Esophagus muscularis mucosa (tissue), 4 donors: ENCODE measurements at places on chromosomes 4 and X. TPM values are rescaled to one million over a fixed set of nuclear protein-coding genes. Genes with fewer than 3 reads are reported as not detected.
A peak's percentile ranks its signal among the peaks of the same experiment; 100 is the strongest.

- no peaks in the 10 kb centered on the region for H3K36me3 ChIP-seq
- H3K27ac ChIP-seq = peak overlapping the region; percentile 87
- peaks cover 84% of the 10 kb centered on the region for H3K4me1 ChIP-seq
- no peak overlapping the region for H3K4me3 ChIP-seq
Observed at GRCh38 chr4:139916041-139916440, 237.9 kb downstream of the MAML3 start.

The CTAG2 gene
- total RNA-seq = not detected

DNA sequence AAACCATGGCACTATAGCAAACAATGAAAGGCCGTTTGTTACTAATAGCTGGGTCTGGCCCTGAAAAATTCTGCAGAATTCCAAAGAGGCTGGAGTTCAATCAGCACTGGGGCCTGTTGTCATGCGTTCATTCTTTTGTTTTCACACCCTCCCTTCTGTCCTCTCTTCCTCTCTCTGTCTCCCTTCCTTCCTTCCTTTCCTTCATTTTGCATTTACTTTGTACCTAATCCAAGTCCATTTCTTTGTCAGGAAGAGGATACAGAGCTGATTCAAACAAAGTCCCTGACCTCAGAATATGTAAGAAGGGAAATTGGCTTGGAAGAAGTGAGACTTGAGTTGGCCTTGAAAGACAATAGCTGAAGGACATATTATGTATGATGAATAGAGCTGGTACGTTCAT lies 119.6 kb upstream of the LDB2 start:
- no peak overlapping the region for H3K4me3 ChIP-seq
- no peak overlapping the region for H3K27ac ChIP-seq
- H3K4me1 ChIP-seq = no peaks in the 10 kb centered on the region
- no peaks in the 10 kb centered on the region for H3K27me3 ChIP-seq
- no peaks in the 10 kb centered on the region for H3K36me3 ChIP-seq

DNA sequence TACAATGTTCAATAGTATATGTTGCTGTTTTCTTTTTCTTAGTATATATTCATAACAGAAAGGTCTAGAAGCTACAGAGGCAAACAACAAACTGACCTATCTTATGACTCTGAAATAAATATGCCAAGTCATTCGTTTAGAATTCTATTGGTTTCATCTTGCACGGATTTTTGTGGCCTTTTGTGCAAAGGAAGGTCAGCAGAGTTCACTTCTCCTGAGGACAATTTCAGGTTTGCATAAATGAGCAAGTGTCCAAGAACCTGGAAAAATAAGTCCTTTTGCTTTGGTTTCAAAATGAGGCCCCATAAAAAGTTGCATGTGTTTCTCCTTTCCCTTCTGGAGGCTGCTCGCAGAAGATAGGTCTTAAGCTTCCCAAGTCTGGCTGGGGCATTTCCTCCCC lies 156.9 kb downstream of the APBB2 start:
- no peak for DNase-seq
- H3K4me1 ChIP-seq = peaks cover 21% of the 10 kb centered on the region
- H3K4me3 ChIP-seq = no peak overlapping the region

The OTUD6A gene
- total RNA-seq = not detected

GRCh38 chr4:2798399-2799223 lies 5.7 kb downstream of the SH3BP2 start:
- no peaks in the 10 kb centered on the region for H3K36me3 ChIP-seq
- no peaks in the 10 kb centered on the region for H3K27me3 ChIP-seq
- peak overlapping the region; percentile 48 for H3K4me3 ChIP-seq
- DNase-seq = no peak
- peak overlapping the region; percentile 78 for H3K27ac ChIP-seq
- peaks cover 97% of the 10 kb centered on the region for H3K4me1 ChIP-seq

DNA sequence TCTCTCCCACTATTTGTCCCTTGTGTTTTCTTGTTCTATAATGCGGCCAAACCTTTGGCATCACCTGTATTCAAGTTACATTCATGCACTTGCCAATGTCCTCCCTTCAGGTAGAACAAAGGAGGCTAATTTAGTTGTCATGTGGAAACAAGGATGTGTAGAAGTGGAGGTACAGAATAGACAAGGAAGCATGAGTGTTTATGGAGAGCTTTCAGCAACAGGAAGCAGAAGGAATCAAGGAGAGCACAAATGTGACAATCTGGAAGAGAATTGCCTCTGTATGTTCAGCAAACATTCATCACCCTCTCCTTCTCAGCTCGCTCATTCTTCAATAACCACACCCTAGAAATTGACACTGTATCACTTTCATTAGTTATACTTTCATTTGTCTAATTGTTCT lies 103.4 kb downstream of the SLC7A11 start:
- DNase-seq = no peak
- H3K36me3 ChIP-seq = no peaks in the 10 kb centered on the region
- H3K27ac ChIP-seq = no peak overlapping the region

GRCh38 chrX:55710701-55711100 lies 6.8 kb upstream of the RRAGB start:
- H3K4me3 ChIP-seq = no peak overlapping the region
- peaks cover 15% of the 10 kb centered on the region for H3K4me1 ChIP-seq
- DNase-seq = no peak
- H3K27ac ChIP-seq = peak overlapping the region; percentile 40
- no peaks in the 10 kb centered on the region for H3K36me3 ChIP-seq

- H3K4me1 ChIP-seq = peaks cover 32% of the 10 kb centered on the region
- DNase-seq = no peak
- no peak overlapping the region for H3K4me3 ChIP-seq
- H3K27ac ChIP-seq = no peak overlapping the region
- no peaks in the 10 kb centered on the region for H3K36me3 ChIP-seq
Observed at GRCh38 chr4:27357283-27357682, 496.6 kb downstream of the STIM2 start.

The ZNF275 gene
- total RNA-seq = 18.4 TPM

The SMC1A gene
- total RNA-seq = 35.0 TPM

DNA sequence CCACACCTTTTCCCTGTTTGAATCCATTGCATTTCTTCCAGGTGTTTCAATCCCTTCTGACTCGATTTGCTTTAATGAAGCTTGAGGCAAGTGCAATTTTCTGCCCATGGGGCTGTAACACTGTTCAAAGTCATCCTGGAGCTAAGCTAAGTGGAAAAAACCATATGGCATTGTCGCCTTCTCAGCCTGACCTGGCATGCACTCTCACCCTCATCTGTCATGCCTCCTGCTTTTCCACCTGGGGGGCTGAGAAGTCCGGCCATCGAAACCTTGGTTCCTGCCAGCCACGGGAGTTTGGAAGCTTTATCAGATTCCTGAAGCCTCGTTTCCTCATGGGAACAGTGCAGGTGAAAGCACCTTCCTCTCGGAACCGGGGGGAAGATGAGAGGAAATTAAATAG lies 38.2 kb downstream of the WFS1 start:
- H3K27me3 ChIP-seq = no peaks in the 10 kb centered on the region
- DNase-seq = no peak
- H3K4me1 ChIP-seq = peaks cover 13% of the 10 kb centered on the region
- no peak overlapping the region for H3K27ac ChIP-seq

- no peaks in the 10 kb centered on the region for H3K36me3 ChIP-seq
- no peaks in the 10 kb centered on the region for H3K27me3 ChIP-seq
- no peaks in the 10 kb centered on the region for H3K4me1 ChIP-seq
- DNase-seq = no peak
- no peak overlapping the region for H3K27ac ChIP-seq
Observed at GRCh38 chrX:27815209-27815608, 7.4 kb downstream of the MAGEB10 start.

The IQSEC2 gene
- total RNA-seq = 24.8 TPM

- H3K36me3 ChIP-seq = no peaks in the 10 kb centered on the region
- no peak overlapping the region for H3K4me3 ChIP-seq
- H3K4me1 ChIP-seq = no peaks in the 10 kb centered on the region
- no peak overlapping the region for H3K27ac ChIP-seq
Observed at GRCh38 chr4:61397174-61397573, 197.0 kb downstream of the ADGRL3 start.
